SJCRH30 (cell line): ENCODE measurements at places on chromosomes 2 and 18. TPM values are rescaled to one million over a fixed set of nuclear protein-coding genes. Genes with fewer than 3 reads are reported as not detected.

Gene MAPRE2
- total RNA-seq: 21.3 and 21.5 TPM in 2 replicates

Gene LYPD6
- 10.4 and 11.5 TPM in 2 replicates for total RNA-seq

Gene UPP2
- total RNA-seq: not detected in 2 replicates

Gene TEKT4
- not detected in 2 replicates for total RNA-seq

Gene COPS7B
- total RNA-seq: 42.9 and 45.9 TPM in 2 replicates

Gene RIT2
- total RNA-seq: not detected in 2 replicates

Gene COL4A4
- not detected in 2 replicates for total RNA-seq

Gene TUBA4B
- total RNA-seq: 0.08 TPM in 1 of 2 replicates, not detected in the other

Gene MIB1
- 35.0 and 37.8 TPM in 2 replicates for total RNA-seq

Gene LRATD1
- total RNA-seq: not detected in 2 replicates

Gene AQP12B
- total RNA-seq: not detected in 2 replicates

DNA sequence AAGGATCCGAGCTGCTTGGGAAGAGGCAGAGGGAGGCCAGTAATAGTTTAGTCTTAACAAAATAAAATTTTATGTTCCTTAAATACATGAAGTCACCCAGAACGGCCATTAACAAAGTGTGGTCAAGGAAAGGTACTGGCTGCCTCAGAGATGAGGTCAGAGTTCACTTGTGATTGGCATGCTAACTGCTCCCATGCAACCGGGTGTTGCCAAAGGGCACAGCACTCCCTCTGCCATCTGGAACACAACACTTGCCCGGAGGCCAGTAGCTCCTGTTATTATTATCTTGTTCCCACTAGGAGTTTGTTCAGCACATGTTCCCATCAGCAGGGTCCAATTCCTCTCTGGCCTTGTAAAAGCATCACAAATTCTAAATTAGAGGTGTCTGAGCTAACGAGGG lies 207.0 kb downstream of the CYP26B1 start:
- no peaks in the 10 kb centered on the region; the same call in 1 of the 2 replicates for H3K27me3 ChIP-seq
- no peak overlapping the region for H3K4me3 ChIP-seq
- H3K27ac ChIP-seq: no peak overlapping the region
- no peaks in the 10 kb centered on the region for H3K36me3 ChIP-seq
- no peak for DNase-seq

DNA sequence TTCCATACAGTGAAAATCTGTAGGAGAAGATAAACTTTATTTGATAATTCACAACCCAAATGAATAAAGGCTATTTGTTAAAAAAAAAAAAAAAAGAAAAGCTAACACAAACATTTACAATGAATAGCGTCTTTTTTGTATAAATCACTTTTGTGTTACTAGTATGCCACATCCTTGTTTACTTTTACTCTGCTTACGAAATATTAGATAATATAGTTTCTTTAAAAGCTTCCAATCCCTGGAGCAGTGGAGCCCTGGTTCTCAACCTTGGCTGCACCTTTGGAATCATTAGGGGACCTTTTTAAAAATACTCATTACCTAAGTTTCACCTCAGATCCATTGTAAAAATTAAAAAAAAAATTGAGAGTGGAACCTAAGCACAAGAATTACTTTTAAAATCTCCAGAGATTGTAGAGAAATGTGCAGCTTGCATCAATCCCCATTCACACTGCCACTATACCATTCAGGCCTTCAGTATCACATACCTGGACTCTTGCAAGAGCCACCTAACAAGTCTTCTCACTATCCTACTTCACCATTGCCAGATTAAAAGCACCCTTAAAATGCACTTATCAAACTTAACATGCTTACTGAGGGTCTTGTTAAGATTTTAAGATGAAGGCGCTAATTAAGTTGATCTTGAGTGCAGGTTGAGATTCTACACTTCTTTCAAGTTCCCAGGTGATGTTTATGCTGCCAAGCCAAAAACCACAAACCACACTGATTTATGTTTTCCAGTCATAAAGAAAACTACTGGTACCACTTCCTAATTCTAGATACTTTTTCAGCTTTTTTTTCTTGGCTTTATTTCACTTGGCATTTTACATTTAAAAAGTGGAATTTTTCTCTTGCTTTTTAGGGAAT lies 59.7 kb upstream of the ZC3H15 start:
- no peaks in the 10 kb centered on the region for H3K27me3 ChIP-seq
- no peak overlapping the region for H3K4me3 ChIP-seq
- 0 out of 2 replicates have a peak, but pooled peaks cover 2% of the 10 kb centered on the region for H3K4me1 ChIP-seq
- H3K36me3 ChIP-seq: no peaks in the 10 kb centered on the region

DNA sequence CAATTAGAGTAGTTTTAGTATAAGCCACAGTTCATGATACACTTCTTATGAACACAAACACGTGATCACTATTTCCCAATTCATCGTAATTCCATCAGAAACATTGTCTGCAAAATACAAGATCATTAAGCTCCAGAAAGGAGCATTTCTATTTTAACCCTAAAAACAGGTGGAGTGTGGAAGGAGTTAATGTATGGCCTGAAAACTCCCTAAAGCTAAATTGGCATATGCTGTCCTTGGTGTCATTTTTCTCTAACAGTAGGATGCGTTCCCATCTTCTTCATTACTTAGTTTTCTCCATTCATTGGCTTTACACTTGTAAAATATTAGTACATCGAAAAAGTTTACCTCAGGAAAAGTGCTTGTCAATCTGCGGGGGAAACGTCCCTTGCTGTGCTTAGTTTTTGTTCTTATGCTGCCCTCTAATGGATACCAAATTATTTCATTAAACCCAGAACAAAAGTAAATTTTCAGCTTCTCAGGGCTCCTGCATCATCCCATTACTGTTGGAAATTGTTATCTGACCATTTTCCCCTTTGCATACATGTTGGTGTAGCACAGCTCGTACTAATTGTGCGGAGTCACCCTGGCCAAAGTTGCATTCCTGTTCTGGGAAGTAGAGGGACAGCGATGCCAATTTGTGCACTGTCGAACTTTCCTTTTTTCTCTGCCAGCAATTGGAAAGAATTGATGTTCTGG lies 153.4 kb downstream of the GPD2 start:
- no peak overlapping the region for H3K27ac ChIP-seq
- no peaks in the 10 kb centered on the region for H3K27me3 ChIP-seq

DNA sequence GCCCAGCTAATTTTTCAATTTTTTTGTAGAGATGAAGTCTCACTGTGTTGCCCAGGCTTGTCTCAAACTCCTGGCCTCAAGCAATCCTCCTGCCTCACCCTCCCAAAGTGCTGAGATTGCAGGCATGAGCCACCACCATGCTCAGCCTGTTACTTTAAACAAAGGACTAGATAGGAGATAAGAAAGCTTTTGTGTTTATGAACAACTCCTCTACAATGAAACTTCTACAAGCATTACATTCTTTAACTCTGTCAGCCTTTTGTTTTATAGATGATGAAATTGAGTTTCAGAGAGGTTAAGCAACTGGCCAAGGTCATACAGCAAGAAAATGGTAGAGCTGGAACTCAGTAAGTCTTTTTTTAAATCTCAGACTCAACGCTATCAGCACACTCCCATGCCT lies 22.7 kb downstream of the ALPK2 start:
- no peak overlapping the region for H3K27ac ChIP-seq
- DNase-seq: no peak
- no peaks in the 10 kb centered on the region for H3K4me1 ChIP-seq
- no peak overlapping the region for H3K4me3 ChIP-seq
- H3K27me3 ChIP-seq: no peaks in the 10 kb centered on the region

- DNase-seq: peak; percentile 59
- H3K36me3 ChIP-seq: no peaks in the 10 kb centered on the region
- no peak overlapping the region for H3K27ac ChIP-seq
- H3K4me3 ChIP-seq: no peak overlapping the region
These were observed 60.1 kb upstream of the GLI2 start for GRCh38 chr2:120675460-120676130.

- H3K4me1 ChIP-seq: no peaks in the 10 kb centered on the region
- no peak overlapping the region for H3K4me3 ChIP-seq
- H3K27ac ChIP-seq: no peak overlapping the region
- H3K27me3 ChIP-seq: no peaks in the 10 kb centered on the region
These were observed 2.3 kb downstream of the LHCGR start for GRCh38 chr2:48753228-48753627.

GRCh38 chr2:232363784-232364615 lies 14.6 kb upstream of the ALPP start:
- no peak overlapping the region for H3K27ac ChIP-seq
- H3K27me3 ChIP-seq: no peaks in the 10 kb centered on the region
- DNase-seq: no peak
- no peaks in the 10 kb centered on the region for H3K4me1 ChIP-seq
- H3K36me3 ChIP-seq: no peaks in the 10 kb centered on the region

DNA sequence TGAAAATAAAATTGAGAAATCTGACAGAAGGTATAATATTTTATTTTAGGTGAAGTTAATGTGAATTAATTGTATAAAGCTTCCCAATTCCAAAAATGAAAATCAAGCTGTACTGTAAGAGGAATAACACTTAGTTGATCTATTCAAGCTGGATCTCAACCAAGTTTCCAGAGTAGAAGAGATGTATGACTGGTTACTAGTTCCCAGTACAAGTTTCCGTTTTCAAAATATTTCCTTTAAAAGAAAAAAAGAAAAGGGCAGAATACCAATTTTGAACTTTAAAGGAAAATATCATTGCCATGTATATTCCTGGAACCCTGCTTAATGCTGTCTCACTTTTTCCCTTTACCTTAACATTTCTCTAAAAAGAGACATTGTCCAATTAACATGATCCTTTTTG lies 308.5 kb downstream of the IRS1 start:
- no peaks in the 10 kb centered on the region for H3K27me3 ChIP-seq
- H3K4me3 ChIP-seq: no peak overlapping the region
- no peak overlapping the region for H3K27ac ChIP-seq

DNA sequence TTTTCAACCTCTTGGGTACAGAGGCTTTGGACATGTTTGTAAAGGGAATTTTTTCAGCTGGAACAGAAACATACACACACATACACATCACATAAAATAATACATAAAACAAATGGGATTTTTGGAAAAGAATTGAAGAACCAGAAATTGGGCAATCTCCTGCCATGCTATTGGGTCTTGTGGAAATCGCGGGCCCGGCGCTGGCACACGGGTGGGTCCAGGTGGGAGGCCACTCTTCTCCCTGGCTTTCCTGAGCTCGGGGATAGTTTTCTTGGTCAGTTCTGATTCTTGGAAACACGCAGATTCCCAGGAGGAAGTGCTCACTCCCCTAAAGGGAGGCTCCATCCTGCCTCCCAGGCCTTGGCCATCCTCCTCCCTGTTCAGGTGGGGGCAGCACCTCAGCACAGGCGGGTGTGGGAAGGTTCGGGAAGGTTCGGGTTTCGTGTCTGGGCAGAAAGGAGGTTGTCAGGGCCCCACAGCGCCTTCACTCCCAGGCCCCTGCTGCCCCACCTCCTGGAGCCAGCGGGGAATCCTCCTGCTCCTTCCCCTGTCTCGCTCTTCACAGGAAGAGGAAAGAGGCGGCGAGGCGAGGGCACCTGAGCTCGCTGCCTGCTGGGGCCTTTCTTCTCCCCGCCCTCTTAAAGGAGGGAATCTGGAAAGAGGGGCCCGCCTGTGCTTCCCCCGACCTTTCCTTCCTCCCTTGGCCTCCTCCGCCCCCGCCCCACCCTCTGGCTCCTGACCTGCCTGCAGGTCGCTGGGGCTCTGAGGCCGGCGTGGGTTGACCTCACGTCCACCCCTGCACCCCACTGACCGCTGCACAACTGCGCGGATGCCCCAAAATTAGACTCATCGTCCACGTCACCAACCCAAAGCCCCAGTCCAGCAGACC lies 97.8 kb upstream of the PXDN start:
- H3K4me1 ChIP-seq: no peaks in the 10 kb centered on the region
- H3K27me3 ChIP-seq: peaks cover 28% of the 10 kb centered on the region
- H3K4me3 ChIP-seq: no peak overlapping the region
- DNase-seq: no peak

GRCh38 chr18:336713-337112 lies 68.9 kb upstream of the THOC1 start:
- no peaks in the 10 kb centered on the region for H3K36me3 ChIP-seq
- H3K27ac ChIP-seq: no peak overlapping the region
- DNase-seq: no peak
- no peak overlapping the region for H3K4me3 ChIP-seq
- no peaks in the 10 kb centered on the region for H3K4me1 ChIP-seq

DNA sequence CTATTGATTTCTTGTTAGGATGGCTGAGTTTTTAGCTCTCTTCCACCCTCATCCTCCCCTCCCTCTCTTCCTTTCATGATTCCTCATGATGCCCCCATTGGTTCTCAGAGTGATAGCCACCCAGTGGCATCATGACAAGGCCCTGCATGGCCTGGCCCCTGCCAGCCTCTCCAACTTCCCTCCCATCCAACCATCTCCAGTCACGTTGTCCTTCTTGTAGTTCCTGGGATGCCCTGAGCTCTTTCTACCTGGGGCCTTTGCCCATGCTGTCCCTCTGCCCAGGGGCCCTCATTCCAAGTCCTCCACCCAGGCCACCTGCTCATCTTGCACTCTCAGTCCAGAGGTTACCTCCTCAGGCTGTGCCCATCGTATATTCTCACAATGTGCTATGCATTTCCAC lies 247.5 kb downstream of the TFCP2L1 start:
- no peaks in the 10 kb centered on the region for H3K36me3 ChIP-seq
- H3K27me3 ChIP-seq: 0 out of 2 replicates have a peak, but pooled peaks cover 3% of the 10 kb centered on the region
- H3K4me3 ChIP-seq: no peak overlapping the region
- DNase-seq: no peak

GRCh38 chr2:239827523-239827890 lies 197.6 kb downstream of the NDUFA10 start:
- H3K4me1 ChIP-seq: peaks cover 21% of the 10 kb centered on the region; the same call in 1 of the 2 replicates
- no peak overlapping the region for H3K4me3 ChIP-seq
- H3K36me3 ChIP-seq: no peaks in the 10 kb centered on the region
- H3K27me3 ChIP-seq: 0 out of 2 replicates have a peak, but pooled peaks cover 3% of the 10 kb centered on the region
- H3K27ac ChIP-seq: no peak overlapping the region

GRCh38 chr2:196330645-196331044 lies 159.3 kb upstream of the STK17B start:
- no peaks in the 10 kb centered on the region for H3K36me3 ChIP-seq
- peaks cover 5% of the 10 kb centered on the region; the same call in 1 of the 2 replicates for H3K4me1 ChIP-seq
- no peak overlapping the region for H3K27ac ChIP-seq
- H3K4me3 ChIP-seq: no peak overlapping the region
- H3K27me3 ChIP-seq: no peaks in the 10 kb centered on the region
